ENCODE measurements at places on chromosomes 6 and 20.

DNA sequence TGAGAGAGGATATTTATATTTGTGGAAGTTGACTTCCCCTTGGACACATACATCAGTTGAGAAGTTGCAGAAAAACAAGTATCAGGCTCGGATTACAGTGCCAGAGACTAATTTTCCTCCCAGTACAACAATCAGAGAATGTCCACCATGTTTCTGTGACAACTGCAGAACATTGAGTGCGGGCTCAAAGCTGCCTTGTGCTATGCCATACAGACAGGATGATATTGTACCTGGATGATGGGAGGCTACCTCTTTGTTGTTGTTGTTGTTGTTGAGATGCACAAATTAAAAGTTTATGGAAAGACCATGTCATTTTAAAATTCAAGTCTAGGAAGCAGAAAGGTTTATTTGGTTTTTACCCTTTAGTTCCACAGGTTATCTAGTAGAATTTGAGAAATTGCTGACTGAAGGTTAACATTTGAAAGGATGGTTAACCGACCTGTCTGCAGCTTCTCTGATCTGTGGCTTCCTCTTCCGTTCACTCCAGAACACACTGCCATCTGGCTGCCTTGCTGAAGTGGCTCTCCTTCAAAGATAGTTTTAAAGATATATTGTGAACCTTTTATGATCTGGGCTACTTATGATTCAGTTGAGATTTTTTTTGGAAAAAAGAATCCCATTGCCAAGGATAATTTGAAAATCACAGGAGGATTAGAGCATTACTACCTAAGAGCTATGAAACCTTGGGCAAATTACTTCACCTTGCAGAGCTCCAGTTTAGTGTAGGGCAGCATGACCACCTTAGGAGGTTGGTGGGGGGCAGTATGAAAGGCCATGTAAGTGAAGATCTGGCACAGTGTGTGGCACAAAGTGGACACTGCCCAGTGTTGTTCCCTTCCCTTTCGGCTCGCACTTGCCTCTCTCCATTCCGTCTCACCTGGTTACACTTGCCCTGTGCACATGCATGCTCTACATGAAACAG is 15.9 kb downstream of the TMEM200A start:
- DNase-seq: no peak

DNA sequence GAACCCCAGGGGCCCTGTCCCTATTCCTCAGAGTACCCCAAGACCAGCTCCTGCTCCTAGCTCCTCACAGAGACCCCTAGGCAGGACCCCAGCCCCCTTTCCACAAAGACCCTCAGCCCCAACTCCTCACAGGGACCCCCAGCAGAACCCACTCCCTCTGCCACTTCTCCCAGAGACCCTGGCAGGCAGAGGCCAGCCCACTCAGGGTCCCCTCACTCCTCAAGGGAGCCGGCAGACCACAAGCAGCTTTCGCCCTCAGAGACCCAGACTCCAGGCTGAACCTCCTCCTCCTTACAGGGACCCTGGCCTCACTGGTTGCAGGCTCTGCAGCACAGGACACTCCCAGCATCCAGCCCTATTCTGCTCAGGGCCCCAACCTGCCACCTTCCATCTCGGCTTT is 575 bp downstream of the SLC44A4 start:
- DNase-seq: no peak

DNA sequence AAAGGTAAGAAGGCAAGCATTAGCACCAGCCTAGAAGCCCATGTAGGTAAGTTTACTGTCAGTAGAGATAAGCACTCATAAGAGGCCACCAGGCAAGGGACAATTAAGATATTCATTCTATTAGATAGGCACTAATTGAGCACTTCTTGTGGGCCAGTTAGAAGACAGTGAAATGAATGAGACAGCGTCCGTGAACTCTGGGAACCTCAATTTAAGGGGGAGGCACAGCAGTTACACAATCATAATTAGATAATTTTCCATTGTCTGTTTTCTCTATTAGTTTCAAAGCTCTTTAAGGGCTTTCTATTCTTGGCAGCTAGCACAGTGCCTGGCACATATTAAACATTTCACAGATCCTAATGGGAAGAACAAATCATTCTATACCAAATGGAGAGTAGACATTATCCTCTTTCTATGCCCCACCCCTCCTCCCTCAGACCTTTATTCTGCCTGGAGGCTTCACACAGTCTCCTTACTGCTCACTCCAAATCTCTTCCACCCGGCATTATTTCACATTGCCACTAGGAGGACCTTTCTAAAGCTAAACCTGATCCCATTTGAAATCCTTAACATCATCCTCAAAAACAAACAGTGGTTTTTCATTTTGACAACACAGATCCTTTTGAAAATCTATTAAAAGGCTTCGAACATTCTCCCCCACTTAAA is 529.6 kb downstream of the ADGRB3 start:
- DNase-seq: no peak

GRCh38 chr6:157091856-157092460 is 231.4 kb downstream of the TMEM242 start:
- no peak for DNase-seq

DNA sequence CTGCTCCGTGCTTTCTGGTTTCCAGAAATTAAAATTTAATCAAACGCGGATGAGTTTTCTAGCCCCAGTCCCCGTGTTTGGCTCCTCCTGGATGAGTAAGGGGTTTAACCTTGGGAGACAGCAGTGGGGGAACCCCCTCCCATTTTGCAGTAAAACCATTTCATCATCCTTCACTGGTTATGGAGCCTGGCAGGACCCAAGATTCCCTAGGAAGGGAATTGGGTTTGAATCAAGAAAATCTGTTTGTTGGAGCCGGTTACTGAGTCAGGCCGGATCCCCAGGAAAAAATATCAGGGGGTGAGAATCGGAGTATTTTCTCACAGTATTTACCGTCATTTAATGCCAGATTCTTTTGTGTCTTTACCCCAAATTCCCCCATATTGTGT is 754 bp downstream of the YWHAB start:
- no peak for DNase-seq

GRCh38 chr6:139855671-139856311 is 481.3 kb upstream of the CITED2 start:
- DNase-seq: no peak

DNA sequence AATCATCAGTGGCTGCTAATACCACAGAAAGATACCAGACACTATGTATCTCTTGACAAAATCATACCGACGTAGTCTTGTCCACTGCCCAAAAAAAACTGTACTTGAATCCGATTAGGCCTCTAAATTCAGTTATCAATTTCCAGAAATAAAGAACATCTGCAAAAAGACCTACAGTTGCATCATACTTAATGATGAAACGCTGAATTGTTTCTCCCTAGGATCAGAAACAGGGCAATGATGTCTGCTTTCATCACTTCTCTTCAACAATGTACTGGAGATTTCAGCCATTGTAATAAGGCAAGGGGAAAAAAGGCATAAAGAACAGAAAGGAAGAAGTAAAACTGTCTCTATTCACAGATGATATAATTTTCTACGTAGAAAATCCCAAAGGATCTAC is 152.0 kb downstream of the TASP1 start:
- no peak for DNase-seq

DNA sequence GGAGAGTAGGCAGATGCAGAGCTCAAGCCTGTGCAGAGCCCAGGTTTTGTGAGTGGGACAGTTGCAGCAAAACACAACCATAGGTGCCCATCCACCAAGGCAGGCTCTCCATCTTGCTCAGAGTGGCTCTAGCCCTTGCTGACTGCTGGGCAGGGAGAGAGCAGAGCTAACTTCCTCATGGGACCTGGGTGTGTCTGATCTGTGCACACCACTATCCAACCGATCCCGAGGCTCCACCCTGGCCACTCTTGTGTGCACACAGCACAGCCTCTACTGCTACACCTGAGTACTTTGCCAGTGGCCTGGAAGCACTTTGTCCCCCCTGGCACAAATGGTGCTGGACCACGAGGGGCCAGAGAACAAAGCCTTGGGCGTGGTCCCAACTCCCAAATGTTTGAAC is 7.9 kb upstream of the DEFB125 start:
- DNase-seq: no peak

DNA sequence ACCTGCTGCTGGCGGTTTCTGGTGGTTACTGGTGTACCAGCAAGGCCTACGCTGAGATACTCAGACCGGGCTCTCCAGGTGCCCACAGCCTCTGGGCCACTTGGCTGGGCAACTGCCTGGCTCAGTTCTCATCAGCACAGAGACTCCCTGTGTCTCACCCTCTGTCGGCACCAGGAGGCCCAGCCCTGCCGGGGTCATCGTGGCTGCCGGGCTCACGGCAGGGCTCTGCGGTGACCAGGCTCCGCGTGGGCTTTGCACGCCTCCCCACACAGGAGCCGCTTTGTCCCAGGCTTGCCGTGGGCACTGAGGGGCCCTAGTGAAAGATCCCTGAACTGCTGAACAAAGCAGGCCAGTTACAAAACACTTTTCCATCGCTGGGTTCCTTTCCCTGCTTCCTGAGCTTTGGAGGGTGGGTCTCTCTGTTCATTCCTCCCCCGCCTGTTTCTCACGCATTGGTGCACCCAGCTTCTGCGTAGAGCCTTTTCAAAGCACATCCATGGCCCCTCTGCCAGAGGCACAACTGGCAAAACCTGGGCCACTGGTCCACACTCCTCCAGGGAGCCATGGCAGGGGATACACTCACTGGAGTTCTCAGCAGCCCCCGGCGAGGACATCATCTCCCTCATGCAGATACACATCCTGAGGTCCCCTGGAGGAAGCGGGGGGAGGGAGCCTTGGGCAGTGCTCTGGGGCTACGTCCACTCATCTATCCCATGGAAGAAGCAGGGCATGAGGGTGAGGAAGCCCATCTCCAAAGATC is 117.0 kb downstream of the NFATC2 start:
- DNase-seq: no peak

DNA sequence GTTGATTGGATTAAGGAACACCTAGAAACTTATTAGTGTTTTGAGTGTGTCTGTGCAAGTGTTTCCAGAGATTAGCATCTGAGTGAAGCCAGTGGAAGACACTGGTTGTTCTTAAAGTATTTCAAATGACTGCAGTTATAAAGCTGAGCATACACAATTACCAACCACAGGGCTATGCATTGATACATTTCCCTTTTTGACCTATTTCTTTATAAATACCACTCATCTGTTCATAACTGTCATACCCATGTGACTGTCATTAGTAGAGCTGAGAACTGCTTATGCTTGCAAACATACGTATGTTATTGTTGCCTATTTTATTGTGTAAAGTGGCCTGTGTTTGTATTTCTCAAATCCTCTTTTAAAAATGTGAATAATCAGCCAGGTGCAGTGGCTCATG is 15.3 kb upstream of the ZC3H12D start:
- DNase-seq: no peak

DNA sequence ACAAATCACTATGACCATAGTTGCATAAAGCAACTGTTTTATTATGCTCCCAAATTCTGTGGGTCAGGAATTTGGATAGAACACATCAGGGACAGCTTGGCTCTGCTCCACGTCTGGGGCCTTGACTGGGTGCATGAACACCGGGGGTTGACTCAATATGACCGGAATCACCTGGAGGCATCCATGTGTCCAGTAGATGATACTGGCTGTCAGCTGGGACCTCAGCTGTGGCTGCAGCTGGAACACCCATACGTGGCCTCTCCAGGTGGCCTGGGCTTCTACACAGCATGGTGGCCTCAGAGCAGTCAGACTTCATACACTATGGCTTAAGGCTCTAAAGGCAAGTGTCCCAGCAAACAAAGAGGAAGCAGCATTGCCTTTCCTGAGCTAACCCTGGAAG is 113.4 kb downstream of the NRN1 start:
- no peak for DNase-seq

DNA sequence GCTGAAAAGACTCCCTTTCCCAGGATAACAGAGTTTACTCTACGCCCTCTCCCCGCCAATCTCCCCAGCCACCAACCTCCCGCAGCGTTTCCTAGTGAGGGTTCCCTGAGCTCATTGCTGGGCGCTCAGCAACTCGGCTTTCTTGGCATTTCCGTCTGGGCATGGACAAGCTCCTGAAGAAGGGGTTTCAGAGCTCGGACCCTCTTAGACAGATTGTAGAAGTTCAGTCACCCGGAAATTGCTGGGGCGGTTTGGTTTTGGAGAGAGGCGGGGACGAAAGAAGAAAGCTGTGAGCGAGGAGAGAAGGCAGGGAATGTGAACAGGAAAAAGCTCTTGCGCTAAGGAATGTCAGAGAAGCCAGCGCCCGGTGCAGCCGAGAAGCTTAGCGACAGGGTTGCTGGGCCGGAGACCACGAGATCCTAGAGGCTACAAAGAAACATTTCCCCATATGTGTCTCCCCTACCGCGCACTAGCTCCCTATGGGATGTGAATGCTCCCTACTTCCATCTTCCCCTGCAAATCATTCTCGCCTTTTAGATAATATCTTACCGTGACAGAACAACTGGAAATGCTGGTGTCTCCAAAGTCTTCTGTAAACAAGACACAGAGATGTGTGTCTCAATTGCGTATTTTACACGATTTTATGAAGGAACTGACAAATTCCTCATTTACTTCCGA is 15.8 kb downstream of the POM121L2 start:
- DNase-seq: no peak

GRCh38 chr6:43699564-43700186 is 12.1 kb upstream of the MRPS18A start:
- no peak for DNase-seq

GRCh38 chr6:116695401-116695800 is 14.4 kb downstream of the KPNA5 start:
- no peak for DNase-seq

- no peak for DNase-seq
Measured at GRCh38 chr6:60754879-60755278, 1531.1 kb downstream of the KHDRBS2 start.

DNA sequence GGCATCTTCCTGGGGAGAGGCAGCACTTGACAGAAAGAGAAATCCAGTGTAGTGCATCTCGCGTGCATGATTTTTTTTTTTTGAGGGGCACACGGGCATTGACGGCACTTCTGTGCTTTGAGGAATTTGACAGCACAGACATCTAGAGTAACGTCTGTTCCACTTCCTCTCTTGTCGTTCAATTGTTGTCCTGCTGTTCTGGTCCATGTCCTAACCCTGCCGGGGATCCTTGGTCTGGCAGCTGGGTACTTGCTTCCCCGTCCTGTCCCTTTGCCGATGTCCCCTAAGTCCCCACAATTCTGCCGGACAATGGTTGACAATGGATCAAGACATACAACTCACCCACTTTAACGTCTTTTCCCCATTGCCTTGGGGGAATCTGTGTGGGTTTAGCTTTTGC is 46.0 kb upstream of the NAA20 start:
- DNase-seq: no peak

DNA sequence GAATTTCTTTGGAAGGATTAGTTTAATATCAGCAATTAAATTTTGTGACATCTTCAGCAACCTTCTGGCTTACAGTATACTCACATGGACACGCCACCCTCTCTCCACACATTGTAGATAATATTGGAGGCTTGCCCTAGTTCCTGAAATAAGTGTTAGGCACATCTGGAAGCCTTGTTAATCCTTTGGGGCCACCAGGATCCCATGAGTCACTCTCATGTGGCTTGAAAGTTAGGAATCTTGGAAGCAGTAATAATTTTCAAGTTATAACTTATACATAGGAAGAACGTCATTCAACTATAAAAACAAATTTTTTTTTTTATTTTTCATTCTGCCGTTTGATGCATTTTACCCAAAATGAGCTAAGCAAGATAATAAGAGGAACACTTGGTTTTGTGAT is 20.5 kb downstream of the LAMA4 start:
- DNase-seq: no peak
